ENCODE measurements at places on chromosomes 3 and 15.

GRCh38 chr3:62962714-62963113 is 87.5 kb upstream of the CADPS start:
- DNase-seq = no peak

GRCh38 chr3:153539263-153539662 is 377.2 kb downstream of the RAP2B start:
- no peak for DNase-seq

GRCh38 chr3:51974277-51974962 is 444 bp upstream of the ABHD14A start:
- DNase-seq = no peak

DNA sequence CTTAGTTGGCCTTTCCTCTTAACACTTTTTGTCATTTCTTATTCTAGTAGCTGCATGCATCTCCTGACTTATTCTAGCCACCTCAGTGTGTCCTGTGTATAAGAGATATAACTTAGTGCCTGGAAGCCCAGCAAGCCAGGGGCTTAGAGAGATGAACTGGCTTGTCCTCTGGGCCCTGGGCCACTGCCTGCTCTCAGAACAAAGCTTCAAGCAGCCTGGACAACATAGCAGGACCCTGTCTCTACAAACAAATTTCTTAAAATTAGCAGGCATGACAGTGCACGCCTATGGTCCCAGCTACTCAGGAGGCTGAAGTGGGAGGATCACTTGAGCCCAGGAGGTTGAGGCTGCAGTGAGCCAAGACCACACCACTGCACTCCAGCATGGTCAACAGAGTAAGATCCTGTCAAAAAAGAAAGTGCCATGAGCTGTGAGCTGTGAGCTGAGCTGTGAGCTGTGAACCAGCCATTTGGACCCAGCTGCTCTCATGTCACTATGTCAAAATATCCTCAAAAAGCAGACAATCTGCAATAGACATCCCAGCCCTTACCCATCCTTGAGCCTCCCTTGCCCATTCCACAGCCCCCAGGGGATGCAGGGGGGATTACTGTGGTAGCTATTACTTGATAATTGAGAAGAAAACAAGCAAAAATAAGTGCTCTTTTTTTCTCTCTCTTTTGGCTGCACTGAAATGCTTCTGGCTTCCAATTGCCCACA is 174.5 kb downstream of the OPA1 start:
- no peak for DNase-seq

GRCh38 chr3:169475978-169476698 is 187.4 kb downstream of the MECOM start:
- no peak for DNase-seq

DNA sequence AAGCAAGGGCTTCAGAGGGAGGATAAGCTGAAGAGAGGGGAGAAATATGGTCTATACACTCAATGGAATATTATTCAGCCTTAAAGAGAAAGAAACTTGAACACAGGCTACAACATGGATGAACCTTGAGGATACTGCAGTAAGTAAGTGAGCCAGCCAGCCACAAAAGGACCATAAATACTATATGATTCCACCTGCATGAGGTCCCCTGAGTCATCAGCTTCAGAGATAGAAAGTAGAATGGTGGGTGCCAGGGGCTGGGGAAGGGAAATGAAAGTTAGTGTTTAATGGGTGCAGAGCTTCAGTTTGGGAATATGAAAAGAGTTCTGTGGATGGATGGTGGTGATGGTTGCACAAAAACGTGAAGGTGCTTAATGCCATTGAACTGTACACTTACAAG is 68.4 kb upstream of the SEC13 start:
- DNase-seq = no peak

DNA sequence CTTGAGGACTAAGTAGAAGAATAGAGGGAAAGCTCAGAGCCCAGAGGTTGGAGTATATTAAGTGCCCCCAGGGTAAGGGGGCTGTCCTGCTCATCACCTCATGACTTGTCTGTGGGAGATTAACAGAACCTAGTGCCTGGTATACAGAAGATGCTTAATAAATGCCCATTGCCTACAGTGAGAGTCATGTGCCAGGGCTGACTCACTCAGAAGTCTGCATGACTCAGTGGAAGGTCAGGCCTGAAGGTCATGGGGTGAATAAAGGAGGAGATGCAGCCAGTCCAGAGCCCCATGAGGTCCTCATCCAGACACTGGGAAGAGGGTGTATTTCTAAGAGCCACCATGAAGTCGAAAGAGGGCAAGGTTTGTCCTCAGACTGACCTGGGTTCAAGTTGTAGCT is 62.5 kb upstream of the TLE3 start:
- no peak for DNase-seq

GRCh38 chr3:122793568-122794416 is at the start of gene HSPBAP1:
HSPBAP1 (minus strand) TSS chr3:122793831; CDS start chr3:122793680, 151 bp downstream.
- DNase-seq = peak; percentile 86

DNA sequence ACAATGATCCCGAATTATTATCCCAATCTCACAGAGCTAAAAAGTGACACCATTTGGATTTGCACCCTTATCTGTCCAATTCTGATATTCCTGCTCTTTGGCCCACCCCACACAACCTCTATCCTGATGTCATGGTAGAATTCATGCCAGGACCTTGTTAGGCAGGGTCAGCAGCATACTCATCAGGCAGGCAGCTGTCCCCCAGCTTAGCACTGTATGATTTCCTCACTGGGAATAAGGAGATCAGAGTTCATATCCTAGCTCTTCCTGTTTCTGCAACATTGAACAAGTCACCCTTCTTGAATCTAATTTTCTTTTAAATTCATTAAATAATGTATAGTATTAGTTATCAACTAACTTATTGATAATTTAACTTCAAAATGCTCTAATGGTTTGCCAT is 12.0 kb upstream of the C3orf80 start:
- DNase-seq = no peak

DNA sequence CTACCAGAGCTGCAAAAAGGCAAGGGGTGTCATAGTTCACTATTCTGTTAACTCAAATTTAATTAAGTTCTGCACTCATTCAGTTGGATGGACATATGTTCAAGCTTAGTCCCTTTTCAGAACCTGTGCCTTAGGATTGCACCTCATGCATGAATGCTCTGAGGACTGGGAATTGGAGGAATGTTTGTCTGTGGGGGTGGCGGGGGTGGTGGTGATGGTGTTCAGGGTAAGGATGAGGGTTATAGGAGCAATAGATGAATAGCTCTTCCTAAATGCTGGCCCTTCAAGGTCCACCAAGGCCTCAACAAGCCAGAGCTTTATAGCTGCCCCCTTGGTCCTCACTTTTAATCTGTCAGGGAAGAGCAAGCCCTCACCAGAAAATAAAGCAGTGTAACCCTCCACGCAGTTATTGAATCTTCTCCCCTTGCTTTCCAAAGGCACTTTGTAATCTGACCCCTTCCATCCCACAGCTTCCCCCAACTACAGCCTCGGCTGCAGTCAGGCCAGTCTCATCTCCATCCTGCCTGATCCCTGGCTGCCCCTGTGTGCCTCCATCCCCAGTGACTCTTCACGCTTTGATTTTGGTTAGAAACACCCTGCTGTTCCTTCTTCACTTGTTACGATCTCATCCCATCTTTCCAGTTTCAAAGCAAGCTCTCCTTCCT is 221.6 kb upstream of the LMCD1 start:
- DNase-seq = no peak

- DNase-seq = no peak
Measured at GRCh38 chr3:186133980-186134379, 25.1 kb upstream of the ETV5 start.

- no peak for DNase-seq
Measured at GRCh38 chr3:178075344-178075743, 460.9 kb upstream of the KCNMB2 start.

- no peak for DNase-seq
Measured at GRCh38 chr15:54353726-54354125, 375.5 kb downstream of the UNC13C start.

DNA sequence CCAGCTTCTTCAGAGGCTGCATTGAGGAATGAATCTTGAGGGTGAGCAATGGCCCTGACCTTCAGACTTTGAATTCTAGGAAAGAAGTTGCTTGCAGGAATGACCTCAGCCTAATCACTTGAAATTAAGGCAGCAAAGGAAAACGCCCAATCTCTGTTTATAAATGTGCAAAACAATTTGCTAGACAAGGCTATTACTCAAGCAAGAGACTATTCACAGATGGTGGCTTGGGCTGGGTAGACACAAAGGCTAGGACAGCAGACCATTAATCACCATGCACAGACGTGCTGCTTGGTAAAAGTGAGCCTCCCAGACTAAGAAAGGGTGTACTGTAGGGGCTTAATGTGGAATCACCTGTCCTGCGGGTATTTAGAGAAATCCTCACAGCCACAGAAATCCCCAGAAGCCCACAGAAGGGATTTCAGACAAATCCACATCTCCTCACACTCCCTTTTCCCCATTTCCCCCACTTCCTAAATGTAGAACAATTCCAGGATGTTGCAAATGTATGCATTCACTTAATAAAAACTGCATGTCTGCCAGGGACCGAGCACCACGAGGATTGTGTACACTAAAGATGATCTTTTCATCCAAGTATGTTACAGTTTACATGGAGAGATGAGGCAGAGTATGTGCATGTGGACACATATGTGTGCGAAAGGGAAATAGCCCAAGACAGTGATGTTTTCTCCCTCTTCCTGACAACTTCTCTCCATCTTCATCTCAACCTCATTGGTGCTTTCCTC is 259.5 kb downstream of the THSD4 start:
- DNase-seq = no peak

GRCh38 chr15:41982133-41982930 is 10.0 kb upstream of the EHD4 start:
- no peak for DNase-seq

- DNase-seq = no peak
Measured at GRCh38 chr15:75867449-75867848, 24.2 kb downstream of the UBE2Q2 start.

- DNase-seq = no peak
Measured at GRCh38 chr3:111936191-111936841, 42.5 kb upstream of the ABHD10 start.

GRCh38 chr3:183252973-183253527 is at the start of gene B3GNT5:
B3GNT5 (plus strand) TSS chr3:183253253; CDS start chr3:183269799, 16,546 bp downstream.
- no peak for DNase-seq

DNA sequence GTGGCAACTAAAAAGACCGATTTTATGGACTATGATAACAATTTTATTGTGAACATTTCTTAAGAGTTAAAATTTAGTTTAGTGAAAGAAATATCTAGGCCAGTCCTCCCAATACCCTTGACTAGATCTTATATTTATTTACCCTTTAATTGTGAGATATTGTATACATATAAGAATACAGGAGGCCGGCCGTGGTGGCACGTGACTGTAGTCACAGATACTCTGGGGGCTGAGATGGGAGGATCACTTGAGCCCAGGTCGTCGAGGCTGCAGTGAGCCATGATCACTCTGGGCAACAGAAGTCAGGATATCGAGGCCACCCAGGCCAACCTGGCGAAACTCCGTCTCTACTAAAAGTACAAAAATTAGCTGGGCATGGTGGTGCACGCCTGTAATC is 756 bp upstream of the RMDN3 start:
- no peak for DNase-seq

DNA sequence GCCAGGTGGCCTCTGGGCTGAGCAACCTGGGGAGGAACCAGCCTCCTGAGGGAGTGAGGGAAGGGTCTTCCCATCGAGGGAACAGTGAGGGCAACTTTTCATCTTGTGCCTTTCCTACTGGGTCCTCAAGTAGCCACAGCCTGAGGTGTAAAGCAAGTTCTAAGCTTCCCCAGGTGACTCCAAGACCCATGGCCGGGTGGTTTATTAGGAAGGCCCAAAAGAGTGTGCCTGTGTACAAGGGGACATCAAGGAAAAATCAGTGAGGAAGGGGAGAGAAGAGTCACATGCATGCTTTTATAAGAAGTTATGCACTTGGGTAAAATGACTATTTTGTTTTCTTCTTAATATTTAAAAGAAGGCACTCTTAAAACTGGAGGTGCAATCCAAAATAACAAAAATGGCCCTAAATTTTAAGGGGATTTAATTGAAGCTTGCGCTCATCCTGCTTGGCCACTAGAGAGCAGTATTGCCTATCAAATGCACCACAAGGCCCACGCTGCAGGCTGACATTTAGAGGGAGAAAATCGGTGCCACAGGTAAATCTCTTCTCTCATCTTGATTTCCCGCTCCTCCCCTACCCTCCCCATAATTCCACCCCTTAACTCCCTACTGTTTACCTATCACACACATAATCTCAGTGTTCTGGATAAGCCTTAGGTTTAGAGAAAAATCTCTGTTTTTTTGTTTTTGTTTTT is 6.7 kb downstream of the NANOGP8 start:
- DNase-seq = peak; percentile 29

- DNase-seq = no peak
Measured at GRCh38 chr15:101159936-101160815, 91.7 kb downstream of the CHSY1 start.

GRCh38 chr3:103515116-103515515 is 1080.3 kb downstream of the ZPLD1 start:
- DNase-seq = no peak

DNA sequence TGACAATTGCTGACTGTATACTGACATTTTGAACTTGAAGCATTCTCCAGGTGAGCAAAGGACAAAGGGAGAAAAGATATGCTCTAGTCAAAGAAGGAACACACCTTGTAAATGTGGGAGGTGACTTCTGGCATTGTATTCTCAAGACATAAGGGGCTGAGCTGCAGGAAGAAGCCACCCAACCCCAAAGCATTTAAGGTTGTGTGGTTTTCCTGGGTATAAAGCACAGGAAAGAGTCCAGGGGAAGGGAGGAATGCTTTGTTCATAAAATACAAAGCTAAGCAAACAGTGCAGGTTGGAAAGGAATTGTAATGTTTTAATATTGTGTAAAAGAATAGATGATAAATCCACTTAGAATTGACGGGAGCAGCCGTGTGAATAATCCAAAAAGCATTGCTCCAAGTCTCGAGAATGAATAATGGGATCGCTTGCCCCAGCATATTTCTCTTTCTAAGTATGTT is 102.4 kb upstream of the LRIG1 start:
- DNase-seq = no peak

DNA sequence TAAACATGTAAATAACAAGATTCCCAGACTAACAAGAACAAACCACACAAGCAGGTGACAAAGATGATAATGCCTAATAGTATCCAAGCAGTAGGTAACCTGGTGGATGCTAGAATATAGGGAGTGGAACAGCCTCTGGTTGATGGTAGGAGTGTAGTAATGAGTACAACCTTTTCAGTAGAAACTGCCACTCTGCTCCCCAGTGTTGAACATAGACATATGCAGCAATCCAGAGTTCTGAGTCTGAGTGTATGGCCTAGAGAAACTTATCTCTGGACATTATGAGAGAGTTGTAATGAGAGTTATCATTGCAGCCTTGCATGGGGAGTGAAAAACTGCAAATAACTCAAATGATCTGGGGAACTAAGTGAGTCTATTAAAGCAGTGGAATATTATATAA is 76.1 kb upstream of the ACAD9 start:
- no peak for DNase-seq

- DNase-seq = no peak
Measured at GRCh38 chr15:33808720-33809457, 159.4 kb upstream of the CHRM5 start.

- no peak for DNase-seq
Measured at GRCh38 chr3:16369885-16370284, 104.9 kb downstream of the OXNAD1 start.

- DNase-seq = no peak
Measured at GRCh38 chr3:194224471-194225417, 88.8 kb downstream of the HES1 start.

Measured in neural crest cell (in vitro differentiated cells).